ENCODE measurements at places on chromosomes 4 and X.

- no peak for DNase-seq
Measured at GRCh38 chr4:173420324-173420752, 21.4 kb upstream of the SCRG1 start.

DNA sequence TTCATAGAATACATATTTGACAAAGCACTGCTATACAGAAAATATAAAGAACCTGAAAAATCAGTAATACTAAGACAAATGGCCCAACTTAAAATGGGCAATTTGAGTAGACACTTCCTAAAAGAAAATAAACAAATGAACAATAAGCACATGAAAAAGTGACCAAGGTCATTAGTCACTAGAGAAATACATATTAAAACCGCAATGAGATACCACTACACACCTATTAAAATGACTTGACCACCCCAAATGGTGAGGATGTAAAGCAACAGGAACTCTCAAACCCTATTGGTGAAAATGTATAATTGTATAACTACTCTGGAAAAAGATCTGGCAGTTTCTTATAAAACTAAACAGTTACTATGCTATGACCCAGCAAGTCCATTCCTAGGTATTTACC lies 34.0 kb upstream of the USP9X start:
- DNase-seq, result no peak

DNA sequence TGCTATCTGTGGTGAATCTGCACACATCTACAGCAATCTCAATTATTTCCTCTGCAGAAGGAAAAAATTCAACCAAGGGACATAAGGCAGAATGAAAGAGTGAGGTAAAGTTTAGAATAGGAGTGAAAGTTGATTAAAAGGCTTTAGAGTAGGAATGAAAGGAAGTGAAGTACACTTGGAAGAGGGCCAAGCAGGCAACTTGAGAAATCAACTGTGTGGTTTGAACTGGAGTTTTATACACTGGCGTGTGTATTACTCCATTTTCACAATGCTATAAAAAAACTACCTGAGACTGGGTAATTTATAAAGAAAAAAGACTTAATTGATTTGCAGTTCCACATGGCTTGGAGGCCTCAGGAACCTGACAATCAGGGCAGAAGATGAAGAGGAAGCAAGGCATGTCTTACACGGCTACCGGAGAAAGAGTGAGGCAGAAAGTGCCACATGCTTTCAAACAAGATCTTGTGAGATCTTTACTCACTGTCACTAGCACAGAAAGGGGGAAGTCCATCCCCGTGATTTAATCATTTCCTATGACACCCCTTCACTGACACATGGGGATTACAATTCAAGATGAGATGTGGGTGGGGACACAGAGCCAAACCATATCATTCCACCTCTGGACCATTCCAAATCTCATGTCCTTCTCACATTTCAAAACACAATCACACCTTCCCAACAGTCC lies 234.8 kb downstream of the IL15 start:
- DNase-seq, result no peak

DNA sequence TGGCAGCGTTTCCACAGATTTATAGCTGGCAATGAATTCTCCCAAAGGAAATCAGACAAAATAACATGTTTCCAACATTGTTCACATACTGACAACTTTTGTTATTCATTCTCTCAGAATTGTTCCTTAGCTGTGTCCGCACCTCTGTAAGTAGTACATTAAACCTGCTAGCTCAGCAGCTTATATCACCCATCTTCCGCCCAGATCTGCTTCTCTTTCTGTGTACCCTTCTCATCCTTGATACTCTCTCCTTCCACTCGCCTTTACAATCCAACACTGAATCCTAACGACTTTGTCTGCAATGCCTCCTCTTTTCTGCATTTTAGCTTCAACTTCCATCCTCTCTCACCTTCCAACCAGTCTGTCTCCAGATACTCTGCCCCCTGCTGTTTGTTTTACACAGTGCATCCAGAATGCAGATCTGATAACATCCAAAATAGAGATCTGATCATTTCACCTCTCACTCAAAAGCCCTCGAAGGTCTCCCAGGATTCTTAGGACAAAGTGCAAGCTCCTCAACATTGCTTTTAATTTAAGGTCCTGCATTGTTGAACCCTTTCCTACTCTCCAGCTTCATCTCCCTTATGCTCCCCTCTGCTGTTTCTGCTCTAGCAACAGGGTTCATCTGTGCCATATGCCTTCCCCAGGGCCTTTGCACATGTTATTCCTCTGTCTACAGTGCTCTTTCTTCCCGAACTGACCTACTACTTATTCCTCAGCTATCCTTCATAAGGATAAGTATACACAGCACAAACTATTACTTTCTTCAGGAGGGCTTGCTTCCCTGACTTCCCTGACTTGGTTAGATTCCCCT lies 67.3 kb upstream of the VBP1 start:
- peak; percentile 49 for DNase-seq

DNA sequence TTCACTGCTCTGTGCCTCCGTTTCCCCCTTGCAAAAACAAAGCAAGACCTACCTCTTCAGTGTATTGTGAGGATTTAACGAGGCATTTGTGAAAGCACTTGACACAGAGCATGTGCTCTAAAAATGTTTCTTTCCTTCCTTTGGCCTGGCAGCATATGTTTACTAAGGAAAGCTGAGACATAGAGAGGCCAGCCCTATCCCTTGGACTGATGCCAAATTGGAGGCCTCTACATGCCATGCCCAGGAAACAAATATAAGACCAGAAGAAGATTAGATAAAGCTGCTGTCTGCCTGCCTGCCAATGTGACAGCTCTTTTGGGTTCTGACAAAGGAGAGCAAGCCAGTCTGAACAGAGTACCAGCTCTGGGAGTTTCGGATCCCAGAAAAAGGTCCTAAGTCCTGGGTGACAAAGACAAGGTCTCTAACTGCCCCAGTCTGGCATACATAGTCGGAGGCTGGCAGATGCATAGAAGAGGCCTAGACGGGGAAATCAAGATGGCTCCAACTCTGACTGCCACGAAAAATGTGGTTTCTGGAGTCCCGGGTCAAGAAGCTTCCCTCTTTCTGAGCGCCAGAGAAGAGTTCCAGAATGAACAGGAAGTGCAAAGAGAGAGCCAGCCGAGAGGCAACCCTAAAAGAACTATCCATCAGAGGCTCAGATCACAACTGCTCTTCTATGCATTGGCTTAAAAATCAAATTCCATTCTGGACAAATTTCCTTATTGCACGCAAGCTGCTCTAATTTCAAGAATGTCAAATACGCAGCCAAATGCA lies 25.8 kb downstream of the OTUD6A start:
- no peak for DNase-seq

GRCh38 chrX:136652822-136653723 lies 5.1 kb downstream of the CD40LG start:
- peak; percentile 44 for DNase-seq

- DNase-seq, result no peak
Measured at GRCh38 chr4:182288534-182288933, 45.3 kb downstream of the TENM3 start.

DNA sequence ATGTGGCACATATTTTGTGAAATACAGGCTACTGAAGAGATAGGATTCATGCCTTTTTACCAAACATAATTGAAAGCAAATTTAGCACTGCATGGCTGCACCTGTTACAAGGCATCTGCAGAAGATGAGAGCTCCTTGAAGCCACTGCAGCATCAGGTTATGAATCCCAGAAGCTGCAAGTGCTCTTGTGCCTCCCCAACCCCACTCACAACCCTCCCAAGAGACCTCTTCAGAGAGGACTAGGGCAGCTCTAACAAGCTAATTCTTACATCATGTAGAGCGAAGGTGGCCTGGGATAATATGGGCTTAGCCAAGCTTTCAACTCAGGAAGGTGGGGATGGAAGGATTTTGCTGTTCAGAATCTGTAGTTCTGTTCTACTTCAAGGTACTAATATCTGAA lies 27.2 kb downstream of the MFAP3L start:
- no peak for DNase-seq

DNA sequence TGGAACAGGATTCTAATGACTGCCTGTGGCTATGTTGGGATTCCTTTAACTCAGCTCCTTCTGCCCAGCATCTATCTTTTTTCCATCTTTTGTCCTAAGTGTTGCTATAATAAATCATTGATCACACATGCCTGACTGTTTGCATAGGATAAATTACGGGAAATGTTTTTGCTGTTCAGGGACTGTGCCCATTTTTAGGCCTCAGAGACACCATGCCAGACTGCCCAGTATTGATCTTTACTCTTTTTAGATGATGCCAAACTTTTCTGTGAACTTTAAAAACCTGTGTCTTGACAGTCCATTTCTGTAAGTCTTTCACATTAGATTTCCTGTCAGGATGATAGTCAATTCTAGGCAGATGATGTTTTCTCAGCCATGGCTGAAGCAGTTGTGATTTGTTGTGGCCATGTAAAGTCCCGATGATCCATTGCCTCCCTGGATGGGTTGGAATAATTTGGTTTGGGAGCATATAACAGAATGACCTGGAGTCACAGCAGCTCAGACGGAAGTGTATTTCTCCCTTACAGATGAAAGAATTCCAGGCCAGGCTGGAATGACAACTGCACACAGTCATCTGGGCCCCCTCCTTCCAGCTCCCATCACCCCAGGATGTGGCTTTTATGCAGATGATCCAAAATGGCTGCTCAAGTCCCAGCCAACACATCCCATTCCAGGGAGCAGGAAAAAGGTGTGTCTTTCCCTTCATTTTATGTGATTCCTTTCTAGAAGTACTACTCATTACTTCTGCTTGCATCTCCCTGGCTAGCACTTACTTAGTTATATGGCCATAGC lies 3.4 kb downstream of the HTT-AS start:
- DNase-seq, result no peak

GRCh38 chrX:107153005-107153404 lies 34.4 kb upstream of the RBM41 start:
- no peak for DNase-seq

- no peak for DNase-seq
Measured at GRCh38 chr4:142040043-142040442, 403.7 kb downstream of the IL15 start.

GRCh38 chr4:152729466-152729865 lies 49.7 kb upstream of the TMEM154 start:
- DNase-seq, result no peak

DNA sequence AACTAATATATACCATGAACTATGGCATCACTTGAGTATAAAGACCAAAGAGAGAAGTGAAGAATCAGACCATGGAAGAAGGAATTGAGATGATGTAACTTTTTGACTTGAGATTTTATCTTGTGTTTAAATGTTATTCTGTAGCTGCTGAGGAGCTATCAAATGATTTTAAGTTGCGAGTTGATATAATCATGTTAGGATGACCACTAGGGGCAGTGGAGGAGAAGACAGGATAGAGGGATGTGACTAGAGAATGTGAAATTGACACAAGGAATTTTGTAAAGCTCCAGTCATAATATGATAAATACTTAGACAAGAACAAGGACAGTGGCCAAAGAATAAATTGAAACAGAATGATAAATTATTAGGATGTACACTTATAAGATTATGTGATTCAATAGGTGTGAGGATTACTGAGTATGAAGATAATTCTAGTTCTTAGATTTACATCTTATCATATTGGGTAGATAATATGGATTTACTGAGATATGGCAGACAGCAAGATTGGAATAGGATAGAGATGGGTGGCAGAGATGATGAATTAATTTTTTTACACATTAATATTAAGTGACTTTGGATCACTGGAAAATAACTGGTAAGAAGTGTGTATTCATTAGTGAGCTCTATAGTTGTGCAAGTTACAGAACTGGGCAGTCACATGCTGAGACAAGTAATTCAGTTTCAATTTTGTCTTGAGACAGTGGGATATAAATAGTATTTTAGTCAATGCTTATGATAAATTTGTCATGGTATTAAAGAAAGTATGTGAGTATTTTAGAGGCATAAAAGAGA lies 816.0 kb upstream of the PCDH10 start:
- DNase-seq, result no peak

- no peak for DNase-seq
Measured at GRCh38 chrX:2837961-2838360, 9.2 kb downstream of the GYG2 start.

- DNase-seq, result no peak
Measured at GRCh38 chr4:185115827-185116232, 27.2 kb upstream of the SLC25A4 start.

DNA sequence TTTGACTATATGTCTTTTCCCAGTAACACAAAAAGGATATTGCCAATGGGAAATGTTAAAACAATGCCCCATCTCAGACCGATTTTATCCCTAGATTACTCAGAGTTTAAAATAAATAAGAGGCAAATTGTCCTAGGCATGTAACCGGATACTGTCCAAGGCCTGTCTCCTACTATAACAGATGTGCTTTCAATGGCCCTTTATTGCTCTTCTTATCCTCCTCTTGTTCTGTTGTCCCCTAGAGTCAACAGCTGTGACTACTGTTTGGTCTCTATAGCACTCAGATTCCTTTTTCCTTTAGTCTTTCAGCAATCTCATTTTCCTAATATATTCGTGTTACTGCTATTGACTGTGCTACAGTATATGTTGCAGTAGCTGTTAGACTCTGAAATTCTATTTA lies 66.8 kb upstream of the PLS3 start:
- no peak for DNase-seq

GRCh38 chr4:159606835-159607234 lies 504.0 kb downstream of the RAPGEF2 start:
- no peak for DNase-seq

GRCh38 chr4:7820031-7820818 lies 119.4 kb downstream of the AFAP1 start:
- no peak for DNase-seq

GRCh38 chr4:94934864-94935263 lies 177.1 kb downstream of the BMPR1B start:
- no peak for DNase-seq

- DNase-seq, result no peak
Measured at GRCh38 chrX:40698851-40699250, 36.5 kb downstream of the MED14 start.

DNA sequence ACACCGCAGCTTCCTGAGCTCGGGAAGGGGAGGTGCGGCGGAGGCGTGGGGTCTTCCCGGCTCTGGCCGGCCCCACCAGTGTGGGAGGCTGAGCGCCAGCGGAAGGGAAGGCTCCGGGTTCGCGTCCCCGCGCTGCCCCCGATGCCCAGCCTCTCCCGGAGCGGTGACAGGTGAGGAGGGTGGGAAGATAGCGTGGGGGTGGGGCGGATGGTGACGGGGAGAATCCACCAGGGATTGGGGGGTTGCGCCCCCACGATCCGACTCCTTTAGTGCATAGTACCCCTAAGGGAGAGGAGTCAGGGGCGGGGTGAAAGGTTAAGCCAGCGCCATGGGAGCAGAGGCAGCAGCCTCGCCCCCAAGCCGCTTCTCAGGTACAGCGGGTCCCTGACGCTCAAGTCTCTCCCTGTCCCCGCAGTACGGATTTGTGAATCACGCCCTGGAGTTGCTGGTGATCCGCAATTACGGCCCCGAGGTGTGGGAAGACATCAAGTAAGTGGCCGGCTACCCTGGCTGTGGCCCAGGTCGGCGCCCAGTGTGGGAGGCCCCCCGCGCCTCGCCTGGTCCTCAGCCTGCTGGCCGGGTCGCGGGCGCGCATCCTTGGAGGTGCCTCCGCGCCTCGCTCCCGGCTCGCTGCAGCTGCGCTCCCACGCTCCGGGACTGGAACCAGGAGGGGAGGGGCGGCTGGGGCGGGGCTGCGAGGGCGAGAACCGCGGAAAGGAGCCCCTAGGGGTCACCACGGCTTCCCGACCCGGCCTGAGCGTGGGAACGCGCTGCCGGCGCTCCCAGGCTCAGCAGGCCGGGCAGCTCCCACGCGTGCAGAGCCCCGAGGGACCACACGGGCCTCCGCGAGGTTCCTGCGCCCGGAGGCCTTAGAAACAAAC lies 791 bp downstream of the GUCY1B1 start:
- no peak for DNase-seq

GRCh38 chrX:17597327-17597726 lies 140.0 kb upstream of the SCML1 start:
- no peak for DNase-seq

- no peak for DNase-seq
Measured at GRCh38 chr4:53790286-53790685, 199.0 kb upstream of the LNX1 start.

- no peak for DNase-seq
Measured at GRCh38 chr4:66633477-66633876, 911.8 kb downstream of the CENPC start.
